MCF 10A (cell line): ENCODE measurements at places on chromosomes 7 and 10. TPM values are rescaled to one million over a fixed set of nuclear protein-coding genes. Genes with fewer than 3 reads are reported as not detected.

DNA sequence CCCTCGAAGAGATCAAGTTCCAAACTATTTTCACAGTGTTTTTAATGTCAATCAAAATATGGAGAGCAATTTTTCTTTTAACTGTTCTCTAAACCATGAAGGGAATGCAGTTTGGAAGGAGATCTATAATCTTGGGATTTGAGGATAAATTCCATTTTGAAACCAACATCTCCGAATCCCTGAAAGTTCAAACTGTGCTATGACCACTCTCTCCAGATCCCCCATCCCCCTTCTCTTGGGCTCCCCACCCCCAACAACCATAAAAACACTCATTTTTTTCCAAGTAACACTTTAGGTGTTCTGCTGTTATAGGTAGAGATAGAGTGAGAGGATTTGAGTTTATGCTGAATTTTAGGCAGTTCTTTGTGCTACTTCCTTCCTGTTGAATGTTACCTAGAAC is 1.7 kb downstream of the CALD1 start:
- no peak for DNase-seq

GRCh38 chr10:24438800-24439199 is 229.9 kb downstream of the KIAA1217 start:
- no peak for DNase-seq

DNA sequence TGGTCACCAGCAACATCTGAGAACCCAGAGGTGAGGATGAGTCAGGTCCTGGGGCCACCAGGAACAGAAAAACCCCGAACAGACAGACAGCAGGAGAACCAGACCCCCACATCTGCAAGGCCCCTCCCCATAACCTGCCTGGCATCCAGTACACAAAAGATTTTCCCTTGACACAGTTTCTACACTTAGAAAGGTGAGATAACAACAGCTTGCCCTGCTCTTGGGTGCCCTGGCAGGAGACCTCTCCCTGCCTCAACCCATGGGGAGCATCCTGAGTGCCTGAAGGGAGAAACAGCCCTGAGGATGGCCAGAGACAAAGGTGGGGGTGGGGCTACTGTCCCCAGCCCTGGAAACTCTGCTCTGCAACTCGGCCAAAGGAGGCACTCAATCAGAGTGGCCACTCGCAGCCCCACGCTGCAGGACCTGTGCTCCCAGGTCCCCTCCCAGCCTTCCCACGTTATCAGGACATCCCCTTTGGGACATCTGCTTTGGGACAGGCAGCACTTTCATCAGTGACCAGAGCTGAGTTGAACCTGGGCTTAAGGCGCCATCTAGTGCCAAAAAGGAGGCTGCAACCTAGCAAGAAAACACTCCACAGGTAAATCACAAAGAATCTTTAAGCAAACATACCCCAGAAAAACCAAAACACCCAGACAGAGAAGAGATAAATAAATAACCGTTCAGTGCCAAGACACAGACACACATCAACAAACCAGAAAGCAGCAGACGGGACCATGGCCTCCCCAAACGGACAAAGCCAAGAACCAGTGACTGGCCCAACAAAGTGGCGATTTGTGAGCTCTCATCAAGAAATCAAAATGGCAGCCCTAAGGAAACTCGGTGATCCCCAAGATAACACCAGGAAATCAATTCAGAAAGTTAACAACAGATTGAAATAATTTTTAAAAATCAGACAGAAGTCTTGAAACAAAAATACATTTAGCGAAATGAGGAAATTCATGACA is 233.7 kb downstream of the PTPRN2 start:
- DNase-seq: peak; percentile 56

DNA sequence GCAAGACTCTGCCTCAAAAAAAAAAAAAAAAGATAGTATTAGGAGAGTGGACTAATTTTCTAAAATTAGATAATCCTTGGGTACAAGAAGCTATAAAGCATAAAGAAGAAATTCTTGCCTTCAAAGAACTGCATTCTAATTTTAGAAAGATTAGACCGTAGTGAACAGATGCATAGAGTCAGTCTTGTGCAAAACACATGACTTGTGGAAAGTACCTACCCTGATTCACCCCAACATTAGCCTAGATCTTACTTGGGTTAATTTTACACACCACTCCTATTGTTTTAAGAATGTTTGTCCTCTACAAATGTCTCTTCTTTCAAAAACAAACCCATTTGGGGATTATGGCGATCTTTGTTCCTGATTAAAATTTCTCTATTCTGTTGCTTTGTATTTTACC is 38.9 kb upstream of the SP8 start:
- DNase-seq: no peak

DNA sequence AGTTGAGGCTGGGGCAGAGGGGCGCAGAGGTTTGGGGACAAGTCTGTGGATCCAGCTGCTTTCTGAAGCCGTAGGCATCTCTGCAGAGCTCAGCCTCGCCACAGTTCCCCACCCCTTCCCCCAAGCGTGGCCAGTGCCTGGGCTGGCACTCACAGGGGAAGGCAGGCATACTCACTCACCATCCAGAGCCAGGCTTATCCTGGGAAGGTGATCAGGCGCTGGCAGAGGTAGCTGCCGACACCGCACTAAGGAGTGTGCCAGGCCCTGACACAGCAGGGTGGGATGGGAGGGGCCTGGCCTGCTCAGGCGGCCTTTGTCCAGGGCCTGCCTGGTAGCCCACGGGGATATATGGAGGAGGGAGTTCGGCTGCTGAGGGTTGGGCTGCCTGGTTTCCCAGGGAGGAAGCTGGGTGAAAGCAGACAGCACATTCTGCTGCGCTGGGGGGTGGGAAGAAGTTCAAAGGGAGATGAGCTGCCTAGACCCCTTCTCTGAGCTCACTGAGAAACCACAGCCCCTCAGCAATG is 15.9 kb downstream of the VSIR start:
- DNase-seq: no peak

Gene FAM25A
- not detected in 2 replicates for total RNA-seq

Gene ACBD7
- total RNA-seq: 0.54 and 0.63 TPM in 2 replicates

Gene KNDC1
- total RNA-seq: 2.1 and 2.4 TPM in 2 replicates
